WERI-Rb-1 (cell line): ENCODE measurements at places on chromosomes 16 and 17.

DNA sequence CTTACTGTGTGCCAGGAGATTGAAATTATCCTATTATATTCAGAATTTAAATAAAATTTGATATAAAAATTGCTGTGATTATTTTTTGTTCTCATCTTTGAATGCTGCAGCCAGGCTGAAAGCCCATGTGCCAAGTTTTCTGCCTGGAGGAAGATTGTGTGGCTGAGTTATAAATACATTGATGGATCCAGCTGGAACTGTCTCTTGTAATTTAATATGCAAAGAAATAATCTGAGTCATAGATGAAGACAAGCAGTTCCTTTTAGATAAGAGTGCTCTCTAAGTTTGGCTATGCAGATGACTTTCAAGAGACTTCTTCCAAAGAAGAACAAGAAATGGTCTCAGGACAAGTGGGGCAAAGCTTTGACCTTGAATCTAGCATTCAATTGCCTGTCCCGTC, 871.0 kb downstream of the CDH11 start:
- DNase-seq, result no peak

- no peak for DNase-seq
These were observed 37.5 kb downstream of the IRX3 start for GRCh38 chr16:54248863-54249710.

DNA sequence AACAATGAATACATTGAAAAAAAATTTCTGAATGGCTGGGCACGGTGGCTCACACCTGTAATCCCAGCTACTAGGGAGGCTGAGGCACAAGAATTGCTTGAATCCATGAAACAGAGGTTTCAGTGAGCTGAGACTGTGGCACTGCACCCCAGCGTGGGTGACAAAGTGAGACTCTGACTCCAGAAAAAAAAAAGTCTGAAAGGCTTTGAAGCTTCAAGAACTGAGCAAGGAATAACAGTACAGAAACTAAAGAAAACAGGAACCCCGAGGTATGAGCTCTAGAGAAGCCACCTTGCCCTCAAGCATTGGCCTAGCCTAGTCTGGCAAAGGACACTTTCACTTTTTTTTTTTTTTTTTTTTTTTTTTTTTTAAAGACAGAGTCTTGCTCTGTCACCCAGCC, 45.0 kb downstream of the TEX2 start:
- DNase-seq, result no peak

DNA sequence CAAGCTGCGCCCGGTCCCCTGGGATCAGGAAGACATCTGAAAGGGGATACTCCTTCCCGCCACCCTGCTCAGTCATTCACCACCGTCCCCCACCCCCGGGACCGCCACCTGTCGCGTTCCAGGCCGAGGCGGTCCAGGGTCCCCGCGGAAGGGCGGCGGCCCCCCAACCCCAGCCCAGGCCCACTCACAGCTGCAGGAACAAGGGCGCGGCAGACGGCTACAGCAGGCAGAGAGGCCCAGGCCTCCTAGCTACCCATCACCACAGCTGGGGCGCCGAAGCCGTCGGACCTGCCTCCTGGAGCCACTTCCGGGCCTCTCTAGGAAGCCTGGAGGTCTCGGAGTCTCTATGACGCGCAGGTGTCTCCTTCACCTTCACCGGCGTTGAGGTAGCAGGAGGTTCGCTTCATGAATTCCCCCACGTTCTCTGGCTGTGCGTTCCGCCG, at the start of gene SDR42E1:
TSS of gene SDR42E1 (minus strand) at position 272 of the 443 bp plus-strand sequence. CDS start 10,612 bp downstream, outside the sequence.
- no peak for DNase-seq

- DNase-seq, result no peak
These were observed 28.7 kb downstream of the TMEM186 start for GRCh38 chr16:8768692-8769091.

DNA sequence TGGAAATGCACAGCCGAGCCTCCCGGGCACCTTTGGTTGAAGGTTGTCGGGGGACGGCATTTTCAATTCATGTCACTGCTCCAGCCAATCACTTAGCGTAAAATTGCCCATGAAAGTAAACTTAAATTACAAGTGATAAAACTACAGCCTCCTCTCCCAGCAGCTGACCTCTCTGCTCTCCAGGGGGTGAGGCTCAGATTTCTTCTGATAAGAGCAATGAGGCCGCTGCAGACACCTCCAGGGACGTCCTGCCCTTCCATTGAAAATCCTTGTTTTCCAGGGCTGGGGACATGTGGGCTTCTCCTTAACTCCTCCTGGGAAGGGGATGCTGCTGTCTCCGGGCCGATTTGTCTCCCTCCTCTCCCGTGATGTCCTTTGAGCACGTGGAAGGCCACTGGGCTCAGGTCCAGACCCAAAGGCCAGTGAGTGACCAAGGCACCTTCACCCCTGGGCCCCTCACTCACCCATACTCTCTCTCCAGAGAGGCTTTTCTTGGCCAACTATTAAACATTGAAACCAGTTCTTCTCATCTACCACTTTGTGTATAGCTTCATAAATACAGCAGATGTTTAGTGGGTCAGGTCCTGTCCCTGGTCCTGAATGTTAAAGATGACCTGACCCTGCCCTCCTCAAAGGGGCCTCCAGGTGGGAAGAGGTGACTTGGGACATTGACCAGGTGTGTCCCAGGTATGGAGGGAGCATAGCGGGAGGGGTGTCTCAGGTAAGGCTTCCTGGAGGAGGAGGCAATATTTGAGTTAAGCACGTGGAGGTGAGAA, 52.3 kb downstream of the MGAT5B start:
- no peak for DNase-seq
